ENCODE measurements at places on chromosomes 13 and 19.

- no peak for DNase-seq
These were observed 66.3 kb downstream of the TBC1D4 start for GRCh38 chr13:75415694-75416093.

DNA sequence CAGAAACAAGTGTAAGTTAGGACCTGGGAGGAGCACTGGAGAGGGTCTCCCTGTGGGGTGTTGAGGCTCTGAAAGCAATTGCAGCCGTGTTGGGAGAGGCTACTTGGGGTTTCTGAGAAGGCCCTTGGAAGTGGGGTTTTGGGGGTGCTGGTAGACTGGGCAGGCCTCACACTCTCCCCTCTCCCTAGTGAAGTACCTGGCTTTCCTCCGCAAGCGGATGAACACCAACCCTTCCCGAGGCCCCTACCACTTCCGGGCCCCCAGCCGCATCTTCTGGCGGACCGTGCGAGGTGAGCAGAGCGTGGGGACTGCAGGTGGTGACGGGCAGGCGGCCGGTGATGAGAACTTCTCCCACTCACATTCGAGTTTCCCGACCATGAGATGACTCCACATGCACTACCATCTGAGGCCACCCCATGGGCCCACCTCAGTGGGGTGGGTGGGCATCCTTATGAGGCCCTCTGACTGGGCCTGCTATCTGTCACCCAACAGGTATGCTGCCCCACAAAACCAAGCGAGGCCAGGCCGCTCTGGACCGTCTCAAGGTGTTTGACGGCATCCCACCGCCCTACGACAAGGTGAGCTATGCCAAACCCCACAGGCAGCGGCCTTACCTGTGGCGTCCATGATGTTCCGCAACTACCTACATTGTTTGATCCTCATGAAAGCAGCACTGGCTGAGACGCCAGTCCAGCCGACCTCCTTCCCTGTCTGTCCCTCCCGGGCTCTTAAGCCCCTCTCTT, 3.0 kb downstream of the RPL13A start:
- DNase-seq, result no peak

GRCh38 chr13:26038931-26039475, 12.8 kb downstream of the SHISA2 start:
- no peak for DNase-seq

- DNase-seq, result no peak
These were observed 240.4 kb upstream of the CSNK1A1L start for GRCh38 chr13:37345869-37346268.

- DNase-seq, result no peak
These were observed 31.6 kb downstream of the SHISA2 start for GRCh38 chr13:26019881-26020870.

DNA sequence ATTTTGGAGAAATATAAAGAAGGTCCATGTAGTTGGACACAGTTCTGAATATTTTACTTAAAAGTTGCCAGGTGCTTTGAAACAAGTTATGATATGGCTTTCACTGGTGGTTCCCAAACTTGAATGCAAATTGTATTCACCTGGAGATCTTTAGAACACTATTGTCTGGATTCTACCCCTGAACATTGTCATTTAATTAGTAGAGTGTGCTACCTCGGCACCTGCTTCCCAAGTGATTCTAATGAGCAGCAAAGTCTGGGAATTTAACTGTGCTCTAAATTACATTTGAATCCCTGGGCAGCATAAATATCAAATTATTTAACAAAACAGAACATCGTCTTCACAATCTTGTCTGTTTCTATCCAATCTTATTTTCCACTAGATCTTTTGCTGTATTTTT, 2483.3 kb downstream of the PCDH9 start:
- DNase-seq, result no peak

DNA sequence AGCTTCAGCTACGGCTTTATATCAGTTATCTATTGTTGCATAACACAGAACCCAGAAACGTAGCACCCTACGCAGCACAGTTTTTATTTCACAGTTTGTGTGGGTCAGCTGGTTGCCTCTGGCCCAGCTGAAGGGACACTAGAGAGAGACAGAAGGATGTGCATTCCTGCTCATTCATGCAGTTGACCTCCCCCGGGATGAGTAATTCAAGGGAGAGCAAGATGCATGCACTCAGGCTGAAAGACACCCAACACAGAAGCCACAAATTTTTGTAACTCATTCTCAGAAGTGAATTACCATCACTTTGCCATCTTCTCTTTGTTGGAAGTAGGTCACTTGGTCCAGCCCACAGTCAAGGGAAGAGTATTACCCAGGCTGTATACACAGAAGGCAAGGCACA, 89.5 kb downstream of the EFNB2 start:
- no peak for DNase-seq

GRCh38 chr13:100464006-100464405, 124.6 kb downstream of the GGACT start:
- DNase-seq, result no peak

- DNase-seq, result no peak
These were observed 85.5 kb upstream of the OXGR1 start for GRCh38 chr13:97079726-97080125.

- DNase-seq, result no peak
These were observed 279.5 kb upstream of the PCDH20 start for GRCh38 chr13:61695147-61695546.

DNA sequence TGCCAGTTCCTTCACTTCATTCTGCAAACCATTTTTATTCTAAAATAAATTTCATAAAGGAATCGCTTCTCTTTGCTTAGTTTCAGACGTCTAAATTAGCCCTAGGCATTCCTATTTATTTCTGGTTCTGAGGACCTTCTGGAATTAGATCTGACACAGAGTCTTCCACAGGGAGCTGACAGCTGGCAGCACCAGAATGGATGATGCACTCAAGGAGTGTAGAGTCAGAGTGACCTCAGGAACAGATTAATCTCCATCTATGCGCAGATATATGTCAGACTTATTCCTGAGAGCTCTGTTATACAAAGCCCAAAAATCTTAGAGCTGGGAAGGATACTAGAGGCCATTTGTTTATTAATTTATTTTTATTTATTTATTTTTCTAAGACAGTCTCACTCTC, 450.8 kb downstream of the HS6ST3 start:
- DNase-seq, result no peak

- DNase-seq, result no peak
These were observed 150.4 kb downstream of the NALCN start for GRCh38 chr13:101265934-101266333.

DNA sequence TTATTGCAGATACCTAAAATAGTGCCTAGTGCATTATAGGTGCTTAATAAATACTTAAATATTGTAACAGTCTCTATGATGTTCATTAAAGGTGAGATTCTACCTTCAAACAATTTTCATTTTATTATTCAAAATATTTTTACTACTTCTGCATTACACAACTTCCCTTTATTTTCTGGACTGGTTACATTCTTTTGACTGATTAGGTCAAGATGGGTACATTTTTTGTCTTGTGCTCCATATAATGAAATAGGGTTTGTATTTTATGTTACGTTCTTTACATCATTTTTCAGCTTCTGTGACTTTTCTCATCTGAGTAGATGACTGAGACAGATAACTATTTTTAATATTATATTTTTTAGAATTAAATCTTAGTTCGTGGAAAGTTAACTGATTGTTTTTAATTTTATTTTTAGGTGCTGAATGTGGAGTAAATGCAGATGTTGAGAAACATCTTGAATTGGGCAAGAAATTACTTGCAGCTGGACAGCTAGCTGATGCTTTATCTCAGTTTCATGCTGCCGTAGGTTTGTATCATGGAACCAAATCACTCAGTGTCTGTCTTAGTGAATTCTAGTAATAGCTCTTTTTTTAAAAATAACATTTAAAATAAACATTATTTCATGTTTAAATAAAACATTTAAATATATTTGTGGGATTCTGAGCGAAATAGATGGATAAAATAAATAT, 32.0 kb downstream of the DNAJC3 start:
- DNase-seq, result no peak

GRCh38 chr13:93774506-93774905, 547.9 kb downstream of the GPC6 start:
- DNase-seq, result no peak

DNA sequence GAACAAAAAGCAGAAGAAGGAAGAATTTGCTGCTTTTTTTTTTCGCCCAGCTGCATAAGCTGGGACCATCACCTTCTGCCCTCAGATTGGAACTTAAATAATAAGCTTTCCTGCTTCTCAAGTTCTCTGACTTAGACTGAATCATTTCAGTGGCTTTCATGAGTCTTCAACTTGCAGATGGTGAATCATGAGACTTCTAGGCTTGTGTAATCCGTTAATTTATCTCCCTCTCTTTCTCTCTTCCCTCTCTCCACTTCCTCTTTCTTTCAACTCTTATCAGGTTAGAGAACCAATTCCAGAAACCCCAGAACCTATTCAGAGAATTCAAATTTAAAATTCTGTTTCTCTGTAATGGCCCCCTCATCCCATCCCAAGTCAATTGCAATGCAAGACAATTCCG, 1153.7 kb downstream of the PCDH9 start:
- no peak for DNase-seq

- DNase-seq, result no peak
These were observed 2691.4 kb downstream of the PCDH9 start for GRCh38 chr13:64538711-64539110.
